Neural progenitor cell (in vitro differentiated cells): ENCODE measurements at places on chromosomes 12 and 14.

DNA sequence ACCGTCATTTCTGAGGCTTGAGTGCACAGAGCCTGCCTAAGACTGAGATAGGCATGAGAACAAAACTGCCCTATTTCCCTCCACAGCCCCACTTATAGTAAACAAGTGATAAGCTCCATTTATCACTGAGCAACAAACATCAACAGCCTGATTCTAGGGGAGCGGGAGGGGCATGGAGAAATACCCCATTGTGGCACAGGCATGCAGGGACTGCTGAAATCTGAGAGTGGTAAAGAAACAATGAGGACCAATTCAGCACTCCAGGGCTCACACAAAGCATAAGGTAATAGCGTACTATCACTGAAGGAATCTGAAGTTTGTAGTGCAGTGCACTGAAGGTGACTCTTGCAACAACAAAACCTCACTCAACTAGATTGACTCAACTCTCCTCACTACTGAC lies 186.7 kb downstream of the ANO2 start:
- DNase-seq, result peak; percentile 54

DNA sequence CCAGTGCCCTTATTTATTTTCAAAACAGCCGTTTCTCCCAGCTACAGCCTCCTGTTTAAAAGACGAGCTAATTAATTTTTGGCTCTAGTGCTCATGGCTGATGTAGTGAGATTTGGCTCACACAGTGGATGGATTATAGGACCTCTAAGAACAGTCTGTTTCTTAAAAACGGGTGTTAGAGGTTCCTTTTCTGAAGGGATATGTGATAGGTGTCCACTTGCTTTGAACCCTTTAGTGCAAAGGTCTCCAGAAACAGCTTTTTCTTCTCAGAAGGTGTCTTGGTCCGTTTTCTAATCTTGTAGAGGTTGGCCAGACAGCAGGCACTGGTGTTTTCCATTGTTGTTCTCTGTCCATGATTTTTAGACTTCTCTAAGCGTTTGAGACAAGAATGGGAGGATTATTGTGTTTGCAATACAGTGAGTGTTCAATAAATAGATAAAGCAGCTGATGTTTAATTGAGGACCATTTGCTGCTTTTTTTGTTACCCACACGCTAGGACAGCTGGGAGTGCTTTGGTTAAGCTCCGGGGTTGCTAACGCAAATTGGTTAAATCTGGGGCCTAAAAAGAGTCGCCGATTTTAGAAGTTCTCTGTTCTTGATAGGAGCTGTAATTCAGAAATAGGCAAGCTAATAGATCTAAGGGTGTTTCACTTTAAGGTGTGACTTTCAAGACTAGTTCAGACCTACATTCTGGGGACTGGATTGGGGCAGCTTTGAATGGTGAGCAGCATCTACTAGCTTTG lies 1.0 kb downstream of the BORCS5 start:
- no peak for DNase-seq

- DNase-seq, result peak; percentile 7
These were observed 30.0 kb upstream of the GRIP1 start for GRCh38 chr12:66708704-66709456.

GRCh38 chr14:49497725-49498348 lies 88.3 kb downstream of the RPS29 start:
- DNase-seq, result peak; percentile 81

DNA sequence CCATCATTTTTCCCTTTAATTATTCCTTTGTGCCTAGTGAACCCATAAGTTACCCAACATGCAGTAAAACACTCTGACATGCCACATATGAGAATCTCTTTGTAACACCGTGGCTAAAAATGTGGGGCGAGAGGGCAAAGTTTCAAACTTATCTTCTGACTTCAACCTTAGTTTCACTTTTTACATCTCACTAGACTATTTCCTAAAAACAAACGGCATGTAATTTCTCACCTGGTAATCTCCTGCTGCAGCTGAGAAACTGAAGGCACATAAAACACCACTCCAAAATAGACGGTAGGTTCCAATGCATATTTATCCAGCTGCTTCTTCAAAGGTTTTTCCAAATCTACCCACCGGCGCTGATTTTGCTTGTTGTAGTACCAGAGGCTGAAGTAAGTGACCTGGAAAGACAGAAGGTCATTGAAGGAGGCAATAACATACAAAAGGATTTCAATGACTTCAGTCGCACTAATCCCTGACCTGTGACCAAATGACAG lies 37.9 kb downstream of the PTPN21 start:
- DNase-seq, result peak; percentile 81

DNA sequence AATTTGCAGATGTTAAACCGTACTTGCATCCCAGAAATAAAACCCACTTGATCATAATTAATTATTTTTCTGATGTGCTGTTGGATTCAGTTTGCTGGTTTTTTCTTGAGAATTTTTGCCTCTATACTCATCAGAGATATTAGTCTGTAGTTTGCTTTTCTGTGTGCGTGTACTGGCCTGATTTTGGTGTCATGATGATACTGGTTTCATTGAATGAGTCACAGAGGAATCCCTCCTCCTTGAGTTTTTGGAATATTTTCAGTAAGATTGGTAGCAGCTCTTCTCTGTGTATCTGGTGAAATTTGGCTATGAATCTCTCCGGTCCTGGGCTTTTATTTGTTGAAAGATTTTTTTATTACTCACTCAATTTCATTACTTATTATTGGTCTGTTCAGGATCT lies 100.4 kb upstream of the PMCH start:
- no peak for DNase-seq

DNA sequence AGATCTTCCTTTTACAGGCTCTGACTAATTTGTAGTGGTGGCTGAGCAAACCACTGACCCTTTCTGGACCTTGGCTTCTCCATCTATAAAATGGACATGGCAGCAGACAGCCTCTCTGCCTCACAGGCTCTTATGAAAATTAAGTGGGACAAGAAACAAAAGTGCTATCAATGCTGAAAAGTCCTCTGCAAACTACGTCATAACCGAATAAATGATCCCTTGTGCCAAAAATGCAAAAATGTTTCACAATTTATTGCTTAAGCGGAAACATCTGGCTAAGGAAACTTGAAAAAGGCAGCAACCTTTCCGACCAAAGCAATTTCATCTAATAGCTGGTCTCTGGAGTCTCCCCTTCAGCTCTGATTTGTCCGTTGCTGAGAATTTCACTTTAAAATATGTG lies 108.5 kb upstream of the PLXNC1 start:
- no peak for DNase-seq

- no peak for DNase-seq
These were observed 92.7 kb upstream of the DNM1L start for GRCh38 chr12:32586390-32586789.

- DNase-seq, result no peak
These were observed 1.3 kb downstream of the TEDC1 start for GRCh38 chr14:105492031-105492970.

DNA sequence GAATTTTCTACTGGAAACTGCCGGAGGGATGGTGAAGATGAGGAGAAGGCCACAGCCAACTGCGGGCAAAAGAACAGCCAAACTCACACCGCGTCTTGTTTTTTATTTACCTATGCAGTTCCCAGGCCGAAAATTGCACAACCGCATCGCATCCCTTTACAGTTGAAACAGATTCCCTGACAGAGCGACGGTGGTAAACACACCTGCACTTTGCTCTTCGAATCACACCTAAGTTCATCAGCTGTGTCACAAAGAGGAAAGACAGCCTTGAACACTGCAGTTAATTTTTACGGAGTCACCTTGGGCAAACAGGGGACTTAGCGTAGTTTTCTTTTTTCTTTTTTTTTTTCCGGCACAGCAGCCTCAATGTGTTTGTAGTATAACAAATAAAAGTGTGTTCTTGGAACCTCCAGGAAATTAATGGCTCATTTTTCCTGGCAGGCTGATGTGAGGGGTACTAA lies 272.0 kb upstream of the DIO3 start:
- no peak for DNase-seq

DNA sequence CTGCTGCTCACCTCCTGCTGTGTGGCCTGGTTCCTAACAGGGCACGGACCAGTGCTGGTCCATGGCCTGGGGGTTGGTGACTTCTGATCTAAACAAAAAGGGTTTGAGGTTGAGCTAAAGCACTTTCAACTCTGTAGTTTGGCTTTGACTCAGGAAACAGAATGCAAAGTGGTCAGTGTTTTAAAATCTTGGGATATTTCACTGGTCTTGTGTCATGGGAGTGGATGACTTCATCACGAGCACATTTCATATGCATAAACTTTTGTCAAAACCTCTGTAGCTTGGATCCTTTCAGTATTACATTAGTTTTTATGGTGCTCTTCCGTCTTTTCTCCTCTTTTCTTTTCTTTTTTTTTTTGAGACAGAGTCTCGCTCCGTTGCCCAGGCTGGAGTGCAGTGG lies 25.6 kb downstream of the FAM161B start:
- DNase-seq, result no peak

- DNase-seq, result no peak
These were observed 38.1 kb downstream of the SMOC1 start for GRCh38 chr14:69917287-69917686.

DNA sequence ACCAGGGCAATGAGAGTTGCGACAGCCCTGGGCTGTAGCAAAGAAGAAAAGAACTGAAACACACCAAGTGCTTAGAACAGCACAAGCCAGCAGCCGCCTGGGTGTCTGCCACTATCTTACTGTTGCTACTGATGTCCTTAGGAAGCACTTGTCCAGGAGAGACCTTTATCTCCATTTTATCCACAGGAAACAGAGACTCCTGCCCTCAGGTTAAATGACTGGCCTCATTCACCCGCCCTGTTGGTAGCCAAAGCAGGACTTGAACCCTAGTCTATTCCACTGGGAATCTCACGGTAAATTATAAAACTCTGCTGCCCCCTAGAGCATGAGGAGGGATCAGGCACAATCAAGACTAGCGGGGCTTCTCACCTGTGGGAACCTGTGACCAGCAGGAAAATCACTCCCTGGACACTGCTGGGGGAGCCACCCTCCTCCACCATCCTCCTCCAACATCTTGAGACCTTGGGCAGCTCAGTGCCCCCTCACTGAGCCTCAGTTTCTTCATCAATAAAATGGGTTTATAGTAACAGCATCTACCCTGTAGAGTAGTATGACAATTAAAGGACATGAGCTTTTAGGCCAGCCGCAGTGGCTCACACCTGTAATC lies 20.5 kb upstream of the TESC start:
- DNase-seq, result peak; percentile 73

- no peak for DNase-seq
These were observed 5.9 kb downstream of the UBE3B start for GRCh38 chr12:109483346-109483745.

- DNase-seq, result peak; percentile 99
These were observed at the start of gene ING4 for GRCh38 chr12:6662906-6663742. Gene ING4, minus strand, starts transcription at chr12:6663119. Its CDS starts 18 bp downstream, at chr12:6663101.
